ENCODE measurements at places on chromosomes 5 and 9. TPM values are rescaled to one million over a fixed set of nuclear protein-coding genes. Genes with fewer than 3 reads are reported as not detected.

Gene RNF183
- not detected for total RNA-seq

Gene MEGF10
- total RNA-seq: 3.2 TPM

Gene CCDC183
- total RNA-seq: not detected

Gene EQTN
- not detected for total RNA-seq

Gene TEK
- total RNA-seq: 8.3 TPM

Gene SEMA4D
- 0.88 TPM for total RNA-seq

Gene GAS1
- 107 TPM for total RNA-seq

Gene LCP2
- not detected for total RNA-seq

Gene MARVELD2
- 7.7 TPM for total RNA-seq

Gene C9orf50
- total RNA-seq: 0.36 TPM

Gene GLRA1
- not detected for total RNA-seq

Gene SH3TC2
- total RNA-seq: 0.72 TPM

Gene LEAP2
- total RNA-seq: under 0.01 TPM

Gene TMEM171
- total RNA-seq: 8.0 TPM

Gene ST6GALNAC6
- total RNA-seq: 53.2 TPM

Gene GNA14
- total RNA-seq: 0.72 TPM

Gene COL27A1
- total RNA-seq: 10.1 TPM

Gene POLR3G
- 1.8 TPM for total RNA-seq

Gene SLCO6A1
- not detected for total RNA-seq

Gene FOXD4L5
- total RNA-seq: under 0.01 TPM

Gene C5orf22
- 21.8 TPM for total RNA-seq

Gene KIAA1958
- total RNA-seq: 2.5 TPM

Measured in osteoblast (primary cell).